ENCODE measurements at places on chromosomes 16 and 17.

GRCh38 chr17:67365738-67366192, 612 bp downstream of the PSMD12 start:
- DNase-seq: no peak

DNA sequence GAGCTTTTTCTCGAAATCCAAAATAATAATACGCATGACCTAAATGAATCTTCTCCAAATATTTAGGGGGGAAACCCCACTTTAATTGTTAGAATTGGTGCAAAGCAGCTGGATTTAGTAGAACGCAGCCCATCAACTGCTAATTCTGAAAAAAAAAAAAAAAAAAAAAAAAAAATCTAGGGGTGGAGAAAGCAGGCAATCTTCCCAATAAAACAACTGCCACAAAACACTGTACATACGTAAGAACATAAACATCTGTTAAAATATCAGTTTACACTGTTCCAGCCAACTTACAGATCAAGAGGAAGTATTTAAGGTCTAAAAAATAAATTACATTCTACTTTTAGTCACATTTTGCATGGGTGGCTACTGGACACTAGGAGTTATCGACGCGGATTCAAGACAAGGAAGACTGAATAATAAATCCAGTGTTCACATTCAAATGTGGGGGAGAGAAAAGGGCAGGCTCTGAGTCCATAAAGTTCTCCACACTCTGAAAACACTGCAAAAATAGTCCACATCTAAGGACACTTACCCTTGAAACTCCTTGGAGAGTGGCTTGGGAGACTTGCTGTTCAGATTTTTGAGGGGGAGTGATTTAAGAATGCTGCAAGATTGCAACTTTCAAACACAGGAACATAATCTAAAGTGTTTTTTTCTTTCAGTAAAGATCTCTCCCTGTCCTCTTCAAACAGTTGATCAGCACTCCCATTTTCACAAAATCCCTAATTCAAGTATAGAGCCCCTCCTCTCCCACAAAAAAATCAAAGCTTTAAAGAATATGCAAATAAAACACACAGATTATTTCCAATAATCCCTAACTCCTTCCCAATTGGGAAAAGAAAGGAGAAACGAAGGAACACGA, 1.3 kb downstream of the APPBP2 start:
- DNase-seq: no peak

GRCh38 chr17:67248291-67248690, 3.3 kb upstream of the HELZ start:
- no peak for DNase-seq

- DNase-seq: no peak
These were observed 4.9 kb downstream of the IQCK start for GRCh38 chr16:19722981-19723380.

DNA sequence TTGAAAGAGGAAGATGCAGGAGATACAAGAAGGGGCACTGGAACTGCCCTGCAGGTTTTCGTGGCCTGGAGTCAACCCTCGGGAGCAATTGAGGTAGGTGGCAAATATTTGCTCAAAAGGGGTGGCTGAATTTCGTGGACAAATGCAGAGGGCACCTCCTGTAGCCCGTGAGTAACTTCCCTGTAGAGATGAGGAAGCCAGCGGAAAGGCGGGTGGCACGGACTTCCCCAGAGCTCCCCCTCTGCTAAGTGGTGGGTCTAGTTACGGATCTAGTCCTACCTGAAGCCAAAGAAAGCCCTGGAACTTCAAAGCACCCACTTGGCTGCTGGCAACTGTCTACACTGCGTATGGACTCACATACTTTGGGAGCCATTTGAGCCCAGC, 1.0 kb upstream of the ATP2C2 start:
- DNase-seq: no peak

GRCh38 chr17:66228887-66229782, at the start of gene APOH:
TSS of gene APOH (minus strand) at chr17:66229415. CDS start at chr17:66229379, 36 bp downstream.
- no peak for DNase-seq

- DNase-seq: no peak
These were observed 48.7 kb downstream of the GPRC5B start for GRCh38 chr16:19835968-19836421.

- DNase-seq: no peak
These were observed 30.0 kb upstream of the SLC38A10 start for GRCh38 chr17:81324851-81325713.

- DNase-seq: no peak
These were observed 8.7 kb downstream of the CLUAP1 start for GRCh38 chr16:3509470-3509928.

GRCh38 chr17:76676629-76677028, 33.1 kb upstream of the ST6GALNAC1 start:
- DNase-seq: no peak

DNA sequence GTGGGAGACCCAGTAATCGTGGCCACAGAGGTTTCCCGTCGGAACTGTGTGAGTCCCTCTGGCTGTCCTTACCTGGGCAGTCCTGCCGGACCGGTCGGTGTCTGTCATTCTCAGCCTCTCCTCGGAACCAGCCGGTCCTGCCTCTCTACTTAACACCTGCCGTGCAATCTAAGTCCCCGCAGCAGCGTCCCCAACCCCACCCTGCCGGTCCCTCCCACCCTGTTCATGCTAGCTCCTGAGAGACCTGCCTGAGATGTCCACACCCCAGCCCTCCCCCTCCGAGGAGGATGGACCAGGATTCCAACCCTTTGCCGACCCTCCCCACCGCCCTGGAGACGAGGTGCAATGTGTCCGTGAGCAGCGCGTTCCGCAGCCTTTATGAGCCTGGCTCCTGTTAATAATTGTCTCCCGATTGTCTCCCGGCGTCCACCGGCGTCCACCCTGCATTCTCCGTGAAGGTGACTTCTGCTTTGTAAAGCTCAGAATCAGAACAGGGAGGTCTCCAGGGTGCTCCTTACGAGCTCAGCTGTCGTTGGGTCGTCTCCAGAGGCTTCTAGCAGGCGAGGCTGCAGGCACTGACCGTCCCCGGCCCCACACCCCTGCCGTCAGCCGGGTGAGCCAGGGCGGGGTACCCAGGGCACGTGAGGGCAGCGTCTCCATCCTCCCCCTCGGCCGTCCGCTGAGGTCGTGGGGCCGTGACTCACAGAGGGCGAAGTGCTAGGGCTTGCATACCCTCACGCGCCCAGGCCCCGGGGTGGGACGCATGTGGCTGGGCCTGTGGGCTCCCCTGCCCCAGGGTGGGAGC, 10.1 kb downstream of the METRNL start:
- no peak for DNase-seq

DNA sequence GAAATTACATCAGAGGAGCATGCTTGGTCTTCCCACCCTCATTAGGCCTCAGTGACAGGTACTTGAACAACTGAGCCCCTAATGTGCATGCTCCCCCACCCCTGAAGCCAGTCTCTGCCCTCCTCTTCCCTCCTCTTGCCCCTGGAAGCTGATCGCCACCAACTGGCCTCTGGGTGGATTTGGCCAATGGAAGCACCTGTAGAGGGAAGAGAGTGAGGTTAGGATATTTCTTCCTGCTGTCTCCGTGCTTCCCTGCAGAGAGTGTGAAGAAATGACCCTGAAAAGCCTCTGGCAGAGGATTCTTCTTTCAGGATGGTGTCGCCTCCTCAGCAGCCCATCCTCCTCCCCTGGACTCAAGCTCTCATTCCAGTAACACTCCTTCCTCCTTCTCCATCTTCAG, 5.9 kb upstream of the CBLN1 start:
- DNase-seq: no peak

DNA sequence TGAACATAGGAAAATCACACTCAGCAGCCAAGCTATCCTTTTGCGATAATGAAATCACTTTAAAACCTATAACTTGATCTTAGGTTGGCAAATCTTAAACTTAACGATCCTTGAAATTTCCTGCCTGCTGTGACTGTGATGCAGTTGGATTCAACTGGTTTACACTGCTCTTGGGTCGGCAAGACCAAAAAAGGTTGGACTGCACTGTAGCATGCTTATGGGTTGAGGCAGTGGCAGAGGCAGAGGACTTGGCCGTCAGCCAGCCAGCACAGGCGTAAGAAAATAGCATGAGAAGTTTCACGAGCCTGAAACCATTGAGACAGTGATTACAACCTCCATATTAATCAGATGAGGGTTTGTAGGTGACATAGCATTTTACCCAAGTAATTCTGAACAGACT, 21.4 kb downstream of the WSB1 start:
- no peak for DNase-seq

DNA sequence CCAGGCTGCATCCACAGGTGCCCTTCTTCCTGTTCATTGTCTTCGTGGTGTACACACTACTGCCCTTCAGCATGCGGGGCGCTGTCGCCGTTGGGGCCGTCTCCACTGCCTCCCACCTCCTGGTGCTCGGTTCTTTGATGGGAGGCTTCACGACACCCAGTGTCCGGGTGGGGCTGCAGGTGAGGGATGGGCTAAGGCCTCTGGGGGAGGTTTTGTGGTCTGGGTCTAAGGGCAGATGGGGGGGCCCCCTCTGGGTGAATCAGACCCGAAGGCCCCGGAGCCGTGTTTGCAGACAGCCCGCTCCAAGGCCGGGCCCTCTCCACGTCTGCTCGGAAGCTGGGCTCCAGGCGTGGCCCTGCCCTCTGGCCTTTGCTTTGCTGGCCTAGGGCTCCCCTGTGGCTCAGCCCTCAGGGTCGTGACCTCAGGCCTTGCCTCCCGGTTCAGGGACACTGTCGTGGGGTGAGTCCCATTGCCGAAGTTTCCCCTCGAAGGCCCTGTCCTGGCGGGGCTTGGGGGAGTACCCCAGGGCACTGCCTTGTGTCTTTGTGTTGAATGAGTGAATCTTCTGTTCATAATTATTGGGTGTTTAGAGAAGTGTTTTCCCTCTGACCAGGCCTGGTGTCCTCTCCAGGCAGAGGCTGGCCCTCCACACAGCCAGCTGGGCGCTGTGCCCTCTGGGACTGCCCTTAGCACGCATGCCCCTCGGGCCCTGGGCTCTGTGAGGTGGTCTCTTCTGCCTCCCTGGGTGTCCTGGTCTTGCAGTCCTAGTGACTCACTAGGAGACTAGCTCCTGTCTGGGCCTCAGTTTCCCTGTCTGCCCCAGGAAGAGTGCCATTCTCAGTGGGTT, 25.6 kb downstream of the ADCY7 start:
- DNase-seq: no peak

- DNase-seq: no peak
These were observed 11.4 kb upstream of the CDRT4 start for GRCh38 chr17:15478845-15479244.

DNA sequence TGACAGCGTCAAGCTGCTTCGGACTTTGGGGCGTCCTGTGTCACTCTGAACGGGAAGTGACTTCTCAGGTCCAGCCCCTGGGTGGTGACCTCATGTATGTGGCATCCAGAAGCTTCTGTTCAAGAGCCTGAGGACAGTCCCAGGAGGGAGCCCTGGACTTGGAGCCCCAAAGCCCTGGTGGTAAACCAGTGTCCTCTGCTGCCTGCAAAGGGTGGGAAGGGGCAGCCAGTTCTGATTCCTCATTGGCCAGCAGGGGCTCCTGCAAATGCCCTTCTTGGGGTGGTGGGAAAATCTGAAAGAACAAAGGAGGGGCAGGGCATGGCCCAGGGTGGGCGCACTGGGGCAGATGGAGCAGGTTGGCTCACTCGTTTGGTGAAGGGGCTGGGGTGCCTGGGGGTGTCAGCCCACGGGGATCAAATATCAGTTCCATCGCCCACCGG, 1.6 kb downstream of the OSGIN1 start:
- DNase-seq: no peak

GRCh38 chr17:65750631-65751115, 189.2 kb upstream of the AXIN2 start:
- no peak for DNase-seq

DNA sequence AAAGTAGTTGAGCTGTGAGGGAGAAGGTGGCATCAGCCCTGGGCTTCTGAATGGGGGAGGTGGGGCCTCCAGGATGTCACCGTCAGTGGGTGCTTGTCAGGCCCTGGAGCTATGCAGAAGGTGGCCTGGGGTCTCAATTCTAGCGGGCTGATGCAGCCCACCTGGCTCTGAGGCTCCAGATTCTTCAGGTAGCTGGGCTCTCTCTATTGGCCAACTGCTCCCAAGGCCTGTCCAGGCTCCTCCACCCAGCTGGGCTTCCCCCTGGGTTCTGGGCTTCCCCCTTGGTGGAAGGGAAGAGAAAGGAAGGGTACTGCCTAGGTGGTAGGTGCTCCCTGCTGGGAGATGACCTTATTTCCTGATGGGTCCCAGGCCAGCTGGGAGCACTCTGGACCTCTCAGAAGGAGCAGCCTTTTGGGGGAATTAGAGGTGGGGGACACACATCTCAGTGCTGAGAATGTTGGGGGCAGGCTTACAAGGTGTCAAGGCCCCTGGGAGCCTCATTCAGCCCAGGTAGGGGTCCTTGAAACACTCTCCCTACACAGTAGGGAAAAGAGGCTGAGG, 1728.3 kb downstream of the TP53TG3F start:
- no peak for DNase-seq

DNA sequence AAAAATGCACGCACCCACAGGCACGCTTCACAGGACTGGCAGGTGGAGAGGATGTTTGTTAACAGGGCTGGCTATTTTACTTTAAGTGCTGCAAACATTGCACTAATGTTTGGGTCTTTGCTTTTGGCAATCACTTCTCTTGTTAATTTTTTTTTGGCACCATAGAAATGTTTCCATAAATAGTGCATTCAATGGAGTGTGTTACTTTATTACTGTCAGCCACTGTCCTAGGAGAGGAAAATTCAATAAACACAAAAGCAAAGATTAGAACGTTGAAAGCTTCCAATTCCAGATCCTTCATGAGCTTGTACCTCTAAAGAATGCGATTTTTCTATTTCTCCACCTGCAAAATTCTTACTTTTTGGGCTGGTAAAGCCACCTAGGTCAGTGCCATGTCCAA, 743.5 kb downstream of the WWOX start:
- no peak for DNase-seq

DNA sequence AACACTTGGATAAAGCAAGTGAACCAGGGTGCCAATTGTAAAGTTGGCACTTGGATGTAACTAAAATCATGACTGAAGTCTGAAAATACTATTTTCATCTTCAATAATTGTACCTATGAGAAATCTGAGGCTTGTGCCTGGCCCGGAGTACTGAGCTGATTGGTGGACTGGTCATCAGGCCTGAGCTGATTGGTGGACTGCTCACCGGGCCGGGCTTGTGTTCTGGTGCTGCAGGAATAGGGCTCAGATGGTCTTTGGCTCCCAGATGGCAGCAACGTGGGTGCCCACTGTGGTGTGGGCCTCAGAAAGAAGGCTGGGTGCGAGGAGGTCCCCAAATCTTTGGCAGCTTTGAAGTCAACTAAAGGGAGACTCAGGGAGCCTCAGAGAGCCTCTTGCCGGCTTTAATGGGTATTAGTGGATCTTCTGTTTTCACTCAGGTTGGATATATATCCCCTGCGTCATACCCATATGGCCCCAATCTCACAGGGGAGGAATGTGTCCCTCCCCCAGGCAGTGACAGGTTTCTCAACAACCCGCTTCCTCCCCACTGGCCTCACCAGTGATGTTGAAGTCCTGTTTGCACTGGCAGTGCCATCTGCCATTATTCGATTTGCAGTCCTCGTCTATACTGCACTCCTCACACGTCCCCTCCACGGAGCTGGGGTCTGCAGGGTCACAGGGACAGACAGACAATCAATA, 4.7 kb downstream of the UMOD start:
- DNase-seq: no peak

DNA sequence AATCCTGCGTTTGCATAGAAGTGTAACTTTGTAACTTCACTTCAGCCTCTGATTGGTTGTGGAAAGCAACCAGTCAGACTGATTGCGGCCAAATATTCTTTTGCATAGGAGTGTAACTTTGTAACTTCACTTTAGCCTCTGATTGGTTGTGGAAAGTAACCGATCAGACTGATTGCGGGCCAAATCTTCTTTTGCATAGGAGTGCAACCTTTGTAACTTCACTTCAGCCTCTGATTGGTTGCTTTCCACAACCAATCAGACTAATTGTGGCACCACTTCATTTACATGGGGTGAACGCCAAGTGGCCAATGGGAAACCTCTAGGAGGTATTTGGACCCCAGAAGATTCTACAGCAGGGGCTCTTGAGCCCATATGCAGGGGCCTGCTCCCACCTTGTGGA, 1.8 kb upstream of the TMEM98 start:
- DNase-seq: no peak

GRCh38 chr16:50741225-50741780, 583 bp upstream of the CYLD start:
- no peak for DNase-seq

All from activated CD4-positive, CD25-positive, alpha-beta regulatory T cell treated with anti-CD3 and anti-CD28 coated beads, Interleukin-2, amount 50 U/mL, for 16 hours (primary cell).